Esophagus muscularis mucosa (tissue), 4 donors: ENCODE measurements at places on chromosomes 7 and 10. TPM values are rescaled to one million over a fixed set of nuclear protein-coding genes. Genes with fewer than 3 reads are reported as not detected.

DNA sequence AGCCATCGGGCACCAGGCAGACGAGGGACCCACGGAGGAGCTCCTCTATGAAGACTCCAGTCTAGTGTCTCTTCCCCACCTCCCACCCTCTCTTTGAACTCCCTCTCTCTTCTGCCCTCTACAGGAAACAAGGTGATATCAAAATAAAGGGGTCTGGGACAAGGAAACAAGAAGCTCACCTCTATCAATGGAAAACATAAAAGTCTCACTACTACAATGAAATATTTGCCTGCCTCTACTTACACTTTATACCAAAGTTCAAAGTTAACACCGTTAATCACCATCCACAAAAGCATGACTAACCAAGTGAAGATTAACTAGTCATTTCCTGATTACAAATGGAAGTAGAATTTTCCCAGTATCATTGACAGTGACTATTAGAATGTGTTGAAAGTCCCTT is 82.2 kb downstream of the PARD3 start:
- peaks cover 89% of the 10 kb centered on the region for H3K4me1 ChIP-seq
- no peak overlapping the region for H3K27ac ChIP-seq
- H3K4me3 ChIP-seq = no peak overlapping the region
- H3K27me3 ChIP-seq = no peaks in the 10 kb centered on the region
- no peaks in the 10 kb centered on the region for H3K36me3 ChIP-seq

DNA sequence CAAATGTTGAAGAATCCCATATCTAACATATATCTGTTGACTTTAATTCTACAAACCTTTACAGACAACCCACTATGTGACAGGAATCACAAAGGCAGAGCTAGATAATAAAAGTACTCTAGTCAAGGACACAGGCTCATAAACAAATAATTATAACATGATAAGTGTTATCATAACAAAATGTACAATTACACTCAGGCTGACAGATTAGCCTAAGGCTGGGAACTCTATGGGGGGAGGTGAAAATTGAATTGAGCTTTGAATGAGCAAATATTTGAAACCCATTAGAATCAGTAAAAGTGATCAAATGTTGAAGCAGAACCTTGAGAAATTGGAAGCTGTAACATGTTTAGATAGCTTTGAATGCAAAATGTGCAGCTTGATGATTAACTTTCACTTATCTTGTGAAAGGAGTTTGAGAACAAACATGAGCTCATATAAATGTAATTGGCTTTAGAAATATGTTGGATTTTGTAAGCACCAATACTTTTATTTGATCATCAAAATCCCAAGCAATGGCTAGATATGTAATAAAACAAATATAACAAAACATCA is 970.2 kb downstream of the SORCS3 start:
- no peak for DNase-seq
- H3K4me1 ChIP-seq = no peaks in the 10 kb centered on the region
- H3K4me3 ChIP-seq = no peak overlapping the region
- no peak overlapping the region for H3K27ac ChIP-seq

- peak overlapping the region; percentile 80 for H3K27ac ChIP-seq
- no peaks in the 10 kb centered on the region for H3K36me3 ChIP-seq
- DNase-seq = no peak
- peaks cover 72% of the 10 kb centered on the region for H3K4me1 ChIP-seq
- H3K27me3 ChIP-seq = no peaks in the 10 kb centered on the region
Measured at GRCh38 chr10:88974446-88975376, 15.9 kb upstream of the FAS start.

GRCh38 chr7:25852939-25853271 is 299.1 kb upstream of the NFE2L3 start:
- peak overlapping the region; percentile 84 for H3K27ac ChIP-seq
- H3K27me3 ChIP-seq = peaks cover 37% of the 10 kb centered on the region
- peak overlapping the region; percentile 39 for H3K4me3 ChIP-seq
- H3K4me1 ChIP-seq = peaks cover 72% of the 10 kb centered on the region
- DNase-seq = no peak

DNA sequence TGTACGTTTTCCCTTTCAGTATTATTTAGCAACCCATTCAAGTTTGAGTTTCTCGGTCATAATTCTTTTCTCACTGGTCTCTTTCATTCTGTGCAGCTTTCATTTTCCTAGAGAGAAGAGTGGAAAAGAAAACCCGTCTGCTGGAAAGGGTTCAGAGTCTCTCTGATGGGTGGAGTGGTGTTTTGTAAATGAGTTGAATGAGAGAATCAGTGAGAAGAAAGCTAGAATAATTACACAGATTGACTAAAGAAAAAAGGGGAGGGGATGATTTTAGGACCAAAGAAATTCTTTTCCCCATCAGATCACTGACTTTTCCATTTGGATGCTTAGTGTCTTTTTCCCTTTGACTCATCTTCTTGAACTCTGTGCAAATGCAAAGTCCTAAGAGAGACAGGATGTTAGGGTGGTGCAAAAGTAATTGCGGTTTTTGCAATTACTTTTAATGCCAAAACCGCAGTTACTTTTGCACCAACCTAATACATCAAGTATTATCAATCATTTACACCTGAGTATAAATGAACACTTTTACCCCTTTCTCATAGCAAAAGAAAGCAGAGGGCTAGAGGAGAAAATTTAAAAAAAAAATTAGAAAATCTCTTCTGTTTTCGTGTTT is 242.1 kb upstream of the SP4 start:
- no peak overlapping the region for H3K4me3 ChIP-seq
- H3K36me3 ChIP-seq = no peaks in the 10 kb centered on the region
- H3K27me3 ChIP-seq = no peaks in the 10 kb centered on the region
- DNase-seq = no peak
- no peaks in the 10 kb centered on the region for H3K4me1 ChIP-seq
- no peak overlapping the region for H3K27ac ChIP-seq

DNA sequence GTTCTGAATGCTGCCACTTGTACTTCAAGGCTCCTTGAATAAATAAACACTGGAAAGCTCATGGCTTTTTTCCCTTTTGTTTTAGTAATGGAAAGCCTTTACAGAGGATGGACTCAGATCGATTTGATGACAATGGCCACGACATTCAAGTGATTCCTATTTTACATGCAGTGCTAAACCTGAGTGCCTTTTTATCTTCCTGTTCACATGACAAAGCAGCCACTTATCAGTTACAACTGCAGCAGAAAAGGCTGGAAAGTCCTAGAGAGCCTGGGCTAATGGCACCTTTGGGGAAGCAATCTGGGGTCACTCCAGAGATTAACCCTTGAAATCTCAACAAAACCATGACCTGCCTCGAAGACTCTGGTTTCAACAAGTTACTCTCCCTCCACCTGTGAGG is 249.0 kb upstream of the AUTS2 start:
- H3K4me1 ChIP-seq = peaks cover 3% of the 10 kb centered on the region
- H3K36me3 ChIP-seq = no peaks in the 10 kb centered on the region
- H3K27ac ChIP-seq = no peak overlapping the region
- H3K27me3 ChIP-seq = no peaks in the 10 kb centered on the region

- no peak overlapping the region for H3K27ac ChIP-seq
- no peak overlapping the region for H3K4me3 ChIP-seq
- no peaks in the 10 kb centered on the region for H3K36me3 ChIP-seq
- DNase-seq = no peak
Measured at GRCh38 chr10:130497056-130498010, 361.1 kb downstream of the GLRX3 start.

- H3K36me3 ChIP-seq = no peaks in the 10 kb centered on the region
- no peak overlapping the region for H3K27ac ChIP-seq
- H3K27me3 ChIP-seq = no peaks in the 10 kb centered on the region
- H3K4me1 ChIP-seq = no peaks in the 10 kb centered on the region
- no peak for DNase-seq
Measured at GRCh38 chr7:133859231-133859630, 267.9 kb upstream of the LRGUK start.

GRCh38 chr10:44922021-44922420 is 10.9 kb downstream of the TMEM72 start:
- no peak overlapping the region for H3K4me3 ChIP-seq
- H3K36me3 ChIP-seq = no peaks in the 10 kb centered on the region
- H3K27ac ChIP-seq = no peak overlapping the region
- no peak for DNase-seq
- H3K4me1 ChIP-seq = no peaks in the 10 kb centered on the region

- H3K27me3 ChIP-seq = no peaks in the 10 kb centered on the region
- no peak for DNase-seq
- H3K4me3 ChIP-seq = no peak overlapping the region
- H3K4me1 ChIP-seq = peaks cover 10% of the 10 kb centered on the region
- no peak overlapping the region for H3K27ac ChIP-seq
- H3K36me3 ChIP-seq = peaks cover 16% of the 10 kb centered on the region
Measured at GRCh38 chr10:102519246-102519825, 15.6 kb downstream of the SUFU start.

SLC26A3 gene
- 4.5 TPM for total RNA-seq

ZNF727 gene
- 0.65 TPM for total RNA-seq

TRAPPC14 gene
- 5.5 TPM for total RNA-seq

HBP1 gene
- total RNA-seq = 113 TPM

MEST gene
- 3.3 TPM for total RNA-seq

PDE1C gene
- total RNA-seq = 25.5 TPM

IDI2 gene
- not detected for total RNA-seq

MAT1A gene
- total RNA-seq = not detected

SEMA4G gene
- total RNA-seq = 2.5 TPM
